ENCODE measurements at places on chromosomes 3 and 15.

DNA sequence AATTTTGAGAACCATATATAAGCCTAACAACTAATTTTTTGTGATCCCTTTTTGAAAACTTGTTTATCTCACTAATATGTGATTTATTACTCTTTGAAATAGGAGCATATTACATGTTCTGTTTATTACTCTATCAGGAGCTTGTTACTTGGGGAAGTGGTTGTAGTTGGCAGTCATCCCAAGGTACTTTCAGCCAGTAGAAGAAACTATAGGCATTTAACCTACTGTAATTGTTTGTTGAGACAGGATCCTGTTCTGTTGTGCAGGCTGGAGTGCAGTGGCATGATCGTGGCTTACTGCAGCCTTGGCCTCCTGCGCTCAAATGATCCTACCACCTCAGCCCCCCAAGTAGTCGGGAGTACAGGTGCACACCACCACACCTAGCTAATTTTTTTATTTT is 195.6 kb downstream of the TCF12 start:
- DNase-seq: no peak

DNA sequence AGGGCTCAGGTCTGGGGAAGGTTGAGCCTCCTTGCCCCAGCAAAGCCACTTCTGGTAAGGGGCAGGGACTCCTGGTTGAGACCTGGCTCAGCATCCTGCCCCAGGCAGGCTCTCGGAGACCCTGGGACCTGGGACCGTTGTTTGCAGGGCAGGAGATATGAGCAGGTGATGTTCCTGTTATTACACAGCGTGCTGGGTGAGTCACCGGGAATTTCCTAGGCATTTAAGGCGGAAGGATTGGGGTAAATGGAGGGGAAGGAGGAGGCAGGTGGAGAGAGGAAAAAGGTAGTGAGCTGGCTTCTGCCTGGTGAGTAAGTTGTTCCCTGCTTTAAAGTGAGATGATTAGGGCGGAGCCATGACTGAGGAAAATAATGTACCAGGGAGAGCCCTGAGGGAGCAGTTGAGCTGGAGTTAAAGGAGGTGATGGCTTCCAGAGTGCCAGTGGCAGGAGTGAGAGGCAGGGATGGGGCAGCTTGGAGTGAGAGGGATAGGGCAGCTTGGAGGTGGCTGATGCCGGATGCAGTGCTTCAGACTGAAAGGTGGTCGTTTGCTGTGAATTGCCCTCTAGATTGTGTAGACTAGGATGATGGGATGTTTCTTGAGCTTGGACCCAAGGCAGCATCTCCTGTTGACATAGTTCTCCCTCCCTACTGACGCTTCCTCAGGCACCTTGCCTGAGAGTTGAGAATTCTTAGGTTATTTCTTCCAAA is 79.4 kb downstream of the AAGAB start:
- DNase-seq: no peak

- DNase-seq: no peak
These were observed 30.4 kb downstream of the SPRED1 start for GRCh38 chr15:38283010-38283409.

GRCh38 chr3:53776494-53777101 is 69.6 kb downstream of the CHDH start:
- DNase-seq: no peak

GRCh38 chr3:20488151-20488550 is 302.1 kb upstream of the SGO1 start:
- DNase-seq: no peak

DNA sequence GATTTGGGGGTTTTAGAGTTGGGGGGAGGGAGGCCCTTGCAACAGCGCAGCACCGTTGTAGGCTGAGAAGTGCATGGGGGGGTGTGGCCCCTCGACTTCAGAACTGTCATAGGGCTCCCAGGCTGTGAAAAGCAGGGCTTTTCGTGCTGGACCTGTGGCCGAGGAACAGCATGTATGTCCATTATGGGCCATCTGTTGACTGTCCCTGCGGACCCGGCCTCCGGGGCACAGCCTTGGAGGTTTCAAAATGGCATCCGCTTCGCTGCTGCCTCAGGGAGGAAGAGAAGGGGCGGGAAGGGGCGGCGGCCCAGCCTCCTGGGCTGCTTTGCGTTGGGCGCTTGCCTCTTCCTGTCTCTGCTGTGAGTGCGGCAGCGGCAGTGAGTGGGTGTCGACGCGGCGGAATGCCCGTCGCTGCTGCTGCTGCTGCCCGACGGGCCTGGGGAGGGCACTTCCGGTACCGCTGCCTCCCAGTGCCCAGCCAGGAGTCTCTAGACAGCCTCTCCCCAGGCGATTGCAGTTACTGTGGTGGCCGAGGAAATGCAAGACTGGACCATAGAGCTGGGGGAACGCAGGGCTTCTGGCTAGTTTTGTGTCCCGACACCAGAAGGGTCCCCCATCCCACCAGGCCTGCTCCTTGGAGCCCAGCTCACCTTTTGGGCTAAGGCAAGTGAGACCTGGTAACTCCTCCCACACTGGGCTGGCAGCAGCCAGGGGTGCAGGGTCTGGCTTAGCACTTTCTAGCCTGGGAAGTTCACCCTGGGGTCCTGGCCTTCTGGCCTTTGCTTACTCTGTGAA is 1.9 kb downstream of the GNAI2 start:
- peak; percentile 93 for DNase-seq

DNA sequence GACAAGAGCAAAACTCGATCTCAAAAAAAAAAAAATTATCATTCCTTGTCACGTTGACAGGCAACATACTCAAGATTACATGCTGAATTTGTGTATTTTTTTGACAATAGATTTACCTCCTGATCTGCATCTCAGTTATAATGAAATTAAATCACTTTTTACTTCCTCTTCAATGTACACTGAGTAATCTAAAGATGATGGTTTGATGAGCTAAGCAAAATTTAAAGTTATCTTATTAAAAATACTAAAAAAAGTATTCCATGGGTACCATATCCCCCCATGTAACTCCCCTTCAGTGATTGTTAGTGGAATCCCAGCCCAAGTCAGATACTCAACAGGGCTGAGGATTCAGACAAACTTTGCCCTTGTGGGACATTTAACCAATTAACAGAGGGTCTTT is 463.2 kb downstream of the OCA2 start:
- no peak for DNase-seq

GRCh38 chr3:172133838-172134237 is 94.5 kb downstream of the FNDC3B start:
- no peak for DNase-seq

DNA sequence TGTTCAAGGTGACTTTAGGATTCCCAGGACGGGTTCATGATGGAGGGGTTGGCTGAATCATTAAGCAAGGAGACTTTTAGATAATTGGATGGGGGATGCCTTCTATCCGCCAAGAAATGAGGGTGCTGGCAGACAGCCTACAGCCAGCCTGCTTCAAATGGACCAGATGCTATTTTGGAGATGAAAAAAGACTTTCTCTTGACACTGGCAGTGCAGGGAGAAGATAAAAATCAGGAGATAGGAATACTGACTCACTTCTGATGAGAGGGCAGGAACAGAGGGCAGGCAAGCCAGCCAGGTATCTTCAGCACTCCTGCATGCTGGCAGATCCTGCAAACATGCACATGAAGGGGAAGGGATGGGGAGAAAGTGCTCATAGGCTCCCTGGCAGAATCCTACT is 7.7 kb upstream of the SYN2 start:
- DNase-seq: no peak

DNA sequence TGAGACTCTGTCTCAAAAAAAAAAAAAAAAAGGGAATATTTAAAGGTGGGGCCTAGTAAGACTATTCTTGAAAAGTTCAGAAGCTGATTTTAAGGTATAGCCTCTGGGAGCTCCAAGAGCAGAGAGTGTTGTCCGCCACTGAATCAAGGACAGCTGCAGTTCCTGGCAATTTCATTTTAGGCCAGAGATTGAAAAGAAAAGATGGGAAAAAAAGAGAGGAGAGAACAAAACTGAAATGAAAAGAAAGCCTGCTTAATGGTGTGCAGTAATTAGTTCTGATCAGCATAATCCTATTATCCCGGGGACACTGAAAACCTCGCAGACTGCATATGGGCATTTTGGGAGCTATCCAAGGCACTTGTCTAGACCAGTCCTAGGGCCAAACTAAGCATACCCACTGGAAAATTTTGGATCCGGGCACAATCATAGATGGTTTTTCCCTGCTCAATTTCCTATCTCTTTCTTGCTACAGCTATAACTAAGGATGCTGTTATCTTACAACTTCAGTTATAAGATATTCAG is 43.2 kb downstream of the EHHADH start:
- no peak for DNase-seq

- DNase-seq: no peak
These were observed 764.1 kb downstream of the GRM7 start for GRCh38 chr3:7625021-7625420.

GRCh38 chr3:63207066-63207590 is 71.0 kb upstream of the SYNPR start:
- no peak for DNase-seq

GRCh38 chr3:67642734-67643133 is 11.7 kb downstream of the SUCLG2 start:
- no peak for DNase-seq

DNA sequence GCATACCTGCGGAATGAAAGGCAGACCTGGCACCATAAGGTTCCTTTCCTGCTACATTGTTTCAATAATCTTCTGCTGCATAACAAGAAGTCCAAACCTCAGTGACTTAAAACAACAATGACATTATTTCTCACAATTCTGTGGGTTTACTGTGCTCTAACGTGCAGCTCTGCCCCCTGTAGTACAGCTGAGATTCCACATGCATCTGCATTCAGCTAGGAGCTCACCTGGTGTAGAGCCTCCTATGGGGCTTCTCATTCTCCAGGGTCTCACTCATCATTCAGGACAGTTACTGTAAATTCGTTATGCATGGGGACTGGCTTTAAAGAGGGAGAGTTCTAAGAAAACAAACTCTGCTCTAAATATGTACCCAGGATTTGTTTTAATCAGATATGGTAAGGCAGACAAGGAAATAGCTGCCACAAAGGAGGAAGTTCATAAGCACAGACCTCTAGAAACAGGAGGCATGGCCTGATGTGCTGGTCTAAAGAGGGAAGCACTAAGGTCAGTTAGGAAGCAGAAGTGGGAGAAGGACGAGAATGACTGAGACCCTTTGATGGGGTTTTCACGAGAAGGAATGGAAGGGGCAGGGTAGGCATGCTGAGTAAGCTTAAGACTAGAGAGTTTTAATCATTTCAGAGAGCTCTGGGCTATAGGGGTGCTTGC is 347.0 kb downstream of the NEK10 start:
- no peak for DNase-seq

DNA sequence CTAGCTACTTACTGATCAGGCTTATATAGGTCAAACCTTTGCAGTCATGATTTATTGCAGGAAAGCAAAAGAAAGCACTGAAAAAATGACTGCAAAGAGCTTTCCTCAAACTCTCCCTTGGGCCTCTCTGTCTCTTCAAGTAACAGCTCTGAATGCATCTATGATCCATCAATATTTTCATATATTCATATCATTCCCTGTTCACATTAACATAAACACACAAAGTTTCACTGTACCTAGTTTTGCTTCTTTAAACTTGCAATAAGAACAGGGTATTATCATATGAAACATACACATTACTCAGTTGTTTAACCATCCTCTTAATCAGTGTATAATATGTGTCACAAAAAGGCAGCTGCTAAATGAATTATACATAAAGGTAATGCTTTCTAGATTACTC is 107.9 kb upstream of the ARL6 start:
- DNase-seq: no peak

DNA sequence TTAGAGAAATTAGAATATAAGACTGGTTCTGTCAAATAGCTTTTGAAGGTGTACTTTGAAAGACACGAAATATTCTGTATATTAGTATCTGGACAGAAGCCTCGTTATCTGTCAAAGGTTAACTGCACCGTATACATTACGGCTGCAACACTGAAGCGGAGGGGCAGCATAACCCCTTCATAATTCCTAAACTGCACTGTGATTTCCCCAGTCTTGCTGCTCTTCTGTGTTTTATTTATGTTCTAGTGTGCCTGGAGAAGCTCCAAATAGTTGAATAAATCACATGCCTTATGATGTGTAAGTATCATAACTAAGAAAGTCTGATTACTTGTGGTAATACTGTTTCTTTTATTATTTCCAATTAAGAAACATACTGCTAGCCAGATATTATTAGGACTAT is 285.7 kb upstream of the ROBO2 start:
- DNase-seq: no peak

DNA sequence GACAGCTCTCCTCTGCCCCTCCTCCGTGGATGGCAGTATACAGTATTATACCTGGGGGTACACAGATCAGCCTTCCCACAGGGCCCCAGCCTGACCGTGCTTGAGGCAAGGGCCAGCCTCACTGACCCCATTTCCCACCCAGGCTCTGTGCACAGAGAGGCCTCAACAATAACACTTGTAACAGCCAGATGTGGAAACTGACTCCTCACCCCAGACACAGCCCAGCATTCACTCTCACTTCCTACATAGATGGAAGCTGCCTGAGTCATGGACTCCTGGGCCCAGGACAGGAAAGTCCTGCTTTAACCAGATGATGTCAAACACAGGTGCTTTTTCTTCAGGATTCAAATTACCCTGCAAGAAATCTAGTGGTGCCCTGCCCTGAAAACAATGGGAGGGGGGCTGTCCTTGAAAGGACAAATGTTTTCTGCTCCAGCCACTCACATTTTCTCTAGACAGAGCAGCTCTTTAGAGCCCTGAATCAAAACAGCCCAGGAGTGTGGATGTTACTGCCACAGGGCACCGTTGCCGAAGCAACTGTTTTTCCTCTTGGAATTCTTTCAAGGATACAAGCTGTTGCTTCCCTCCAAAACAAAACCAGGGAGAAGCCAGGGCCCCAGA is 16.4 kb downstream of the CCDC12 start:
- peak; percentile 22 for DNase-seq

- no peak for DNase-seq
These were observed 82.0 kb downstream of the MRPL46 start for GRCh38 chr15:88385078-88385700.

DNA sequence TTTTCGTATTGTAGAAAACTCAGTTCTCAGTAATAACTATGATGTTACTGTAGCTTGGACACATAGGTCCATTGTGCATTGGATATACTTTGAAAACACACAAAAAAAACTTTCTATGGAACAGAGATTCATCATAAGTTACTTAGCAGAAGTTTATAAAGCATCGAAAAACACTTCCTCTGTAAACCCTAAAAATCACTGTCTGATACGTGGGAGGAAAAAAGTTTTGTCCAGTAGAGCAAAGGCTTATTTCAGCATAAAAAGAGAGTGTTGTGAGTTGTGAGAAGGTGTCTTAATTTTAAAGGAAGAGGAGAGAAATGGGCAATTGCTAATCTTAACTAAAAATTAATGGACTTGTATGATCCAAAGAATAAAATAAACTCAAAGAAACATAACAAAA is 64.8 kb downstream of the OSTN start:
- DNase-seq: no peak

- DNase-seq: peak; percentile 87
These were observed at the start of gene CCDC71 for GRCh38 chr3:49165771-49166751. TSS of gene CCDC71 (minus strand) at chr3:49166331. CDS start at chr3:49164208, 2,123 bp downstream.

DNA sequence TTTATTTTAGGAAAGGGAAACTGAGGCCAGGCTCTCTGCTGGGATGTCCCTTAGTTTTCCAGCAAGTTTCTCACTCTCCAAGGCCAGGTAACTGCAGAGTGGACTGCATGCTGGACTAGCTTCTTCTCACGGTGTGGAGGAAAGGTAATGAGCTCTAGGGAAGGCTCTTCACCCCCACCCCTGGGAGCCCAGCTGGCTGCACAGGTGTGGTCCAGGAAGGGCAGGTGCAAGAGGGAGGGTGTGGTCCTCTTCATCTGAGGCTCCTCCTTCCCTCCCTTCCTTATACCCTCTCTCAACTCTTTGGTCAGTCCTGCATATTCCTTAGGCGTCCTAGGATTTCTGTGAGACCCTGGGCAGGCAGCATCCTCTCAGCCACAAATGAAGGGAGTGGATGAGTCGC is 33.9 kb downstream of the RNU5B-1 start:
- no peak for DNase-seq

- DNase-seq: peak; percentile 76
These were observed at the start of gene NLGN1 for GRCh38 chr3:173397161-173398110. TSS of gene NLGN1 (plus strand) at chr3:173397744.
